ENCODE measurements at places on chromosomes 12 and 14.

GRCh38 chr12:29656762-29657538 is 126.8 kb downstream of the TMTC1 start:
- no peak for DNase-seq

- no peak for DNase-seq
These were observed 748 bp downstream of the MAPKAPK5 start for GRCh38 chr12:111842556-111843396.

DNA sequence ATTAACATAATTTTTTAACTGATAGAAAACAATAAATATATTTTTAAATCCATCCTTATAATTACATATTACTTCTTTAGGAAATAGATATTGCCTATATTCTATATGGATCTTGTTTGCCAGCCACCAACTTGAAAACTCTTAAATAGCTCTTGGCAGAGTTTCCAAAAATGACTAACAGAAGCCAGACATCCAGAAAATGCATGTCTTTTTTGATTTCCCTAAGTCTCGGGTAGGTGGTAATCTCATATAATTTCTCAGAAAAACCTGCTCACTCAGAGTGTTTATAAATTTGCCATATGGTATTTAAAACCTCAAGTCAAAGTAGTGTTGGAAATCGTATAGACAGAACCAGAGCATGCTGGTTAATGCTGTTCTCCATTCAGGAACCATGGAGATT is 360.4 kb upstream of the FOXG1 start:
- no peak for DNase-seq

GRCh38 chr12:23099604-23100003 is 474.6 kb downstream of the ETNK1 start:
- DNase-seq = no peak

GRCh38 chr14:91980157-91980556 is 32.7 kb upstream of the FBLN5 start:
- DNase-seq = no peak

DNA sequence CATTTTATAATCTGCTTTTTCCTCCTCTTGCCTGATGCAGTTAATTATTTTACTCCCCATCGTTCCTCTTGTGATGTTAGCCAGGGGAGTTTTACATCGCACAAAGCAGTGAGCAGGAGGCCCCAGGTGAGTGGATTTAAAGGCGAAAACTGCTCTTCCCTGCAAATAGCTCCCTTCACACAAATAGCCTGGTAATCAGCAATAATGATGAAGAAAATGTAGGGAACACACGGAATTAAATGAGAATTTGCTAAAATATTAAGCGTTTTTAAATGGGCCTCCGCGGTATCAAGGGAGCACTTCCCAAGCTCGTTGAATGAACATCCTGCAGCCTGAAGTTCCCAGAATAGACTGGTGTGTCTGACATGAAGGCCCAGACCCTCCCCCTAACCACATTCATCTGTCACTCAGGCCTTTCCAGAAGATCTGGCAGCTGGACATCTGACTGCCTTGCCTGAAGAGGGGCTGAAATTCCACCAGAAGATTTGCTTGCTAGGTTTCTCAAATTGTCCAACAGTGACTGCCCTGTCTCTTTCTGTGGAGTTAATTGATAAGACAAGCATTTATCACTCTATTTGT is 127.2 kb downstream of the CCDC60 start:
- no peak for DNase-seq

DNA sequence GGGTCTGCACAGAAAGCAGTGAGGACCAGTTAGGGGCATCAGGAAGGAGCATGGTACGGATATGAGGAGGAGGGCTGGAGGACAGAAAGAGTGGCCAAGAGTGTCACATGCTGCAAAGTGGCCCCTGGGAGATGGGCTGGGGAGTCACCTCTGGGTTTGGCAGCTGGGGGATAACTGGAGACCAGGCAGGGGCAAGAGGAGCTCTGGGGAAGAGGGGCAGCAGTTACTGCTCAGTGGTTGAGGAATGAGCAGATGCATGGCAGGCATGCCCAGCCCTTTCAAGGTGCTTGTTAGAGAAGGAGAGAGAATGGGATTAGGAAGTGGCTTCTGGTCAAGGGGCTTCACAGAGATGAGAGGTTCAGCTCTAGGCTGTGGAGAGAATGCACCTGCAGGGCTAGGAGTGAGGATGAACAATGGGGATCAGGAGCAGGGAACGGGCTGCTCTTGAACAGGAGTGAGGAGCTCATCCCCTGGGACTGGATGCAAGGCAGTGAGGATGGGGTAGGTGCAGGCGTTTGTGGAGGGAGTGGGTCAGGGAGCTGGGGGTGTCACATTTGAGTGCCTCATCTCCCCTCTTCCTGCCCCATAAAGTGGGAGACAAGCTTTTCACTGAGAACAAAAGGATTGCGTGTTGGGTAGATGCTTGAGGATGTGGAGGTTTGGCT is 127.5 kb downstream of the PAPOLA start:
- no peak for DNase-seq

- no peak for DNase-seq
These were observed 94.7 kb upstream of the DIO3 start for GRCh38 chr14:101466456-101467180.

GRCh38 chr14:61074852-61075251 is 93.8 kb downstream of the SLC38A6 start:
- no peak for DNase-seq

GRCh38 chr12:90074086-90074485 is 365.4 kb upstream of the ATP2B1 start:
- no peak for DNase-seq

- DNase-seq = no peak
These were observed 41.8 kb upstream of the HIF1A start for GRCh38 chr14:61653507-61653906.

- no peak for DNase-seq
These were observed 68.1 kb downstream of the CRADD start for GRCh38 chr12:93745286-93745685.

DNA sequence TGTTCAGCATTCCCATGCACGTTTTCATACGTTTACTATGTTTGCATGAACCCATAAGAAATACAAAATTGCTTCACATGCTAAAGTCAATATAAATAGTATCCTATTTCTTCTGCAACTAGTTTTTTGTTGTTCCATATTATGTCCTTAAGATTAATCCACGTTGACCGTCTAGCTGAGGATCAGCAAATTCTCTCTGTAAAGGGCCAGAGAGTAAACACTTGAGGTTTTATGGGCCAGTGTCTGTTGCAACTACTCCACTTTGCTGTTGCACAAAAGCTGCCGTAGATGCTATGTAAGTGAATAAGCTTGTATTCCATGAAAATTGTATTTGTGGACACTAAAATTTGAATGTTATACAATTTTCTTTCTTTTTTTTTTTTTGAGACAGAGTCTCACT is 21.1 kb upstream of the PITPNM2 start:
- DNase-seq = no peak

DNA sequence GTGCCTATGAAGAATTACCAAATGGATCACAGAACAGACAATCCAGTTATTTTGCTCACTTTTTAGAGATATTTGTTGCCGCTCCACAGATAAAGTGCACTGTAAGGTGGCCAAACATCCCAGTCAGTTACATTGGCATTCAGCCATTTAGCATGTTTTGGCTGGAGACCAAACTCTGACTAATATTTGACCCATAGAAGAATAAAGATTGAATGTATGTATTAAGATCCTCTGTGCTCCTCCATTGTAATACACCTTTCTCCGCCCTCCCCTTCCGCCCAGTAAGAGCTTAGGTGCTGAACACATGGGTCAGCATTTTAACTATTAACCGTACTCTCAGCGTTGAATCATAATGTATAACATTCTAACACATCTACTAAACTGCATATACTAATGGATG is 163.4 kb downstream of the ANO6 start:
- DNase-seq = no peak

DNA sequence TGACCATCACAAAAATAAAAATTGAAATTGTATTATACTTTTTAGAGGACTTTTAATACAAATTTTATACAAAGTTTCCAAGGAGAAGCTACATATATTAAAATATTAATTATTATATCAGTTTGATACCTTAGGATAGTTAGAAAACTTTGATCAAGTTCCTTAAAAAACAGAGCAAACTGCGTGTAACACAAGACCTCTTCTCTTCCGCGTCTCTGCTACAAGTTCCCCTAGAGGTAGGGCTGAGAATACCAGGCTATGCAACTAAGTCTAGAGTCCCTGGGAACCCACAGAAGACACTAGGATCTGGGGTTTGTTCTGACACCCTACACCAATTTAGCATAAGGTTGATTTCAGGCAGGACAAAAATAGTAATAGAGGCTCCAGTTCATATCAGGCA is 319.0 kb downstream of the FOXG1 start:
- no peak for DNase-seq

DNA sequence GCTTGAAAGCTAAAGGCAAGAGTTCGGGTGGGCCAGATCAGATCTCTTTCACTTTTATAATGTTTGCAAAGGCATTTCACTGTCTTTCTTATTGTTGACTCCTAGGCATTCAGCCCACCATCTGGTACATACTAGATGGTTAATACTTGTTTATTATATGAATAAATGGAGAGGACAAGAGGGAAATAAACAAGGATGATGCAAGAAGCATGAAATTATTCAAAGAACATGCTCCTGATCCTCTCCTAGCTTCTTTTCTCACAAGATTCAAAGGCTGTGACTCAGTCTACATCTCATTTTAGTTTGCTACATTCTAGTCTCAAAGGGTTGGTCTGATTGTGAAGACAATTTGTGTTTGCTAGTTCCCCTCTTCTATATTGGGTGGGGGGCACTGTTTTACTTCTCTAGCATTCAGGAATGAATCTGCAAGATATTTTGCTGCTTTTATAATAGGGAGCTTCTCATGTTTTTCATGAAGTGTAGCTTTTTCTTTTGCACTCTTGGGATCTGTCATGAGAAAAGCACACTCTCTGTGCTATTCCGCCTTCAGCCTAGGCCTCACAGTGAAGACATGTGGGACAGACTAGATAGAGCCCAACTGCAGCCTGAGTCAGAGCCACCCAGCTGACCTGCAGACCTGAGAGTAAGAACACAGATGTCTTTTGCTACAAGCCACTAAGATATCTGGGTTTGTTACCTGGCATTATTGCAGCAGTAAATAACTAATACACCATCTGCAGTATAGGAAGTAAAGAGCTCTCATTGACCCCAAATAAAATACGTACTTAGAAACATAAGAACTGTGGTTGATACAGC is 65.7 kb downstream of the PTHLH start:
- no peak for DNase-seq

DNA sequence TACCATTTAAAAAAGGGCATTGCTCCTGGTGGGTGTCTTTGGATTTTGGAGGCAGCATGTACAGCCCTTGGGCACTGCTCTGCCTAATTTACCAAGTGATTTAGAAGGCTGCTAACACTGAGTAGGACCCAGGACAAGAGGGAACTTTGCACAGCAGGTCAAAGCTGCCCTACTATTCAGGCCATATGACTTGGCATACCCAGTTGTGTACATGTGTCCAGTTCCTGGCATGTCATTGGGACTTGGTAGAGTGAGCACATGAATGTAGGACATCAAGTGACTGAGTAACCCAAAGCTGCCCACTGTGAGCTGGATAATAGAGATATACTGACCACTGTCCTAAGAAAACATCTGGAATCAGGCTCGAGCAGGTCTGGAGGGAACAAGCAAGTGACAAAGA is 15.7 kb downstream of the CDKL1 start:
- DNase-seq = no peak

- no peak for DNase-seq
These were observed 35.9 kb downstream of the BBS10 start for GRCh38 chr12:76312315-76312714.
